ENCODE measurements at places on chromosomes 1 and 21.

DNA sequence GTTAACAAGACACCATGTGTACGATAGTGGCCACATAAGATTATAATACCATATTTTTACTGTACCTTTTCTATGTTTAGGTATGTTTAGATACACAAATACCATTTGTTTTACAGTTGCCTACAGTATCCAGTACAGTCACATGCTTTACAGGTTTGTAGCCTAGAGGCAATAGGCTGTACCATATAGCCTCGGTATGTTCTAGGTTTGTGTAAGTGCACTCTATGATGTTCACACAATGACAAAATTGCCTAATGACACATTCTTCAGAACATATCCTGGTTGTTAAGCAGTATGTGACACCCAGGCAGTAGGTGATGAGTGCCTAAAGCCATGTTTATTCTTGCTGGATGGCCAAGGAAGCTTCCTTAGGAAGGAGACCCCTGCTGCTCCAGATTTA, 111.8 kb downstream of the PAPPA2 start:
- DNase-seq, result no peak

- DNase-seq, result no peak
Observed at GRCh38 chr1:159700312-159700711, 14.1 kb downstream of the CRP start.

- DNase-seq, result no peak
Observed at GRCh38 chr1:30089024-30089430, 634.4 kb downstream of the MATN1 start.

- no peak for DNase-seq
Observed at GRCh38 chr1:156949127-156949526, 28.7 kb downstream of the LRRC71 start.

DNA sequence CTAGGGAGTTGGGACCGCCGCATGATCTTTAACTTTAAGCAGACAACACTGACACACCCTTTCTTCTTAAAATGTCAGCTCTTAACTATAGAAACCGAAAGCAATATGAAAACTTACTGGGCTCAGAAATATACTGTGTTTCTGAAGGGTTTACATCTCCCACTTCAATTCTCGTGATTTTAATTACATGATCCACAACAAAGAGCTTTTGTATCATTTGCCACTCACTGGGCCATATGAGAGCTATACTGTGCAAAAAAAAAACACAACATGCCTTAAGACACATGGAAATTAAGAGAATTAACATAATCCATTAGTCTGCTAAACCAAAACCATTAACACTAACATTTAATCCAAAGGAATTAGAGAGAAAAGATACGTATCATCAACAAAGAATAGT, 35.0 kb upstream of the RAP1GAP start:
- DNase-seq, result no peak

- no peak for DNase-seq
Observed at GRCh38 chr1:181133441-181133951, 45.0 kb downstream of the IER5 start.

DNA sequence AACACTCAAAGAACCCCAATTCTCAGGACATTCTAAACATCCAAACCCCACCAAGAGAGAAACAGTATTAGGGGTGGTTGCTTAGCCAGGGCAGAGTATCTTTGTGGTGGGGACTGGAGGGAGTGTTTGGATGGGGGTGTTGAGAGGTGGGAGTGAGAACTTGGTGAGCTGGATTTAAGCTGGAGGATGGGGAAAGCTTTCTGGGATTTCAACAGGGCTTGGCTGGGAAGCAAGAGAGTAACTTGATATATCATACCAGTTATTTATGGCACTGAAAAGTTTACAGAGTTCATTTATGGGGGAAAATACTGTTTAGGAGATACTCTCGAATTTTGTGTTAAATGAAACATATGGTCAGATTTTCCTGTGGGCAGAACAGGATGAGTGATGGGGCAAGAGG, 6.8 kb upstream of the CNIH3 start:
- DNase-seq, result no peak

DNA sequence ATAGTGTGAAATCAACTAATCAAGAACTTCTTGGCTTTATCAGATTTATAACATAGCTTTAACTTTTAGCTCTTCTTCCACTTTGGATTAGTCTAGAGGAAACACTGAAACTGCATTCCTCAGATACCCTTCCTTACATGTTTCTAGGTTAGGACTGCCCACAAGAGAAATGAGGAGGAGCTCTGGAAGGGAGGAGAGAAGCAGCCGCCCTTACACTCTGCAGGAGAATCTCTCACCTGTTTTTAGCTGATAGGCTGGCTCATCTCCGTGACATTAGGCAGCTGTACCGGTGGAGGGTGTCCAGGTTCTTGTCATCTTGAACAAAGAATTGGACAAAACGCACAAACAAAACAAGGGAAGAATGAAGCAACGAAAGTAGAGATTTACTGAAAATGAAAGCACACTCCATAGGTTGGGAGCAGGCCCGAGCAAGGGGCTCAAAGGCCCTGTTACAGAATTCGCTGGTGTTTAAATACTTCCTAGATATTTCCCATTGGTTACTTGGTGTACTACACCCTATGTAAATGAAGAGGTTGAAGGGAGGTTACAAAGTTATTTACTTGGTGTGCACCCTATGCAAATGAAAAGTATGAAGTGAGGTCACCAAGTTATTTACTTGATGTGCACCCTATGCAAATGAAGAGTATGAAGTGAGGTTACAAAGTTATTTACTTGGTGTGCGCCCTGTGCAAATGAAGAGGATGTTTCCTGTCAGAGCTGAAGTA, 524.9 kb upstream of the CHRM3 start:
- no peak for DNase-seq

- DNase-seq, result no peak
Observed at GRCh38 chr1:81340239-81340638, 460.5 kb upstream of the ADGRL2 start.

GRCh38 chr1:207234690-207235089, 86.8 kb upstream of the CD55 start:
- no peak for DNase-seq

DNA sequence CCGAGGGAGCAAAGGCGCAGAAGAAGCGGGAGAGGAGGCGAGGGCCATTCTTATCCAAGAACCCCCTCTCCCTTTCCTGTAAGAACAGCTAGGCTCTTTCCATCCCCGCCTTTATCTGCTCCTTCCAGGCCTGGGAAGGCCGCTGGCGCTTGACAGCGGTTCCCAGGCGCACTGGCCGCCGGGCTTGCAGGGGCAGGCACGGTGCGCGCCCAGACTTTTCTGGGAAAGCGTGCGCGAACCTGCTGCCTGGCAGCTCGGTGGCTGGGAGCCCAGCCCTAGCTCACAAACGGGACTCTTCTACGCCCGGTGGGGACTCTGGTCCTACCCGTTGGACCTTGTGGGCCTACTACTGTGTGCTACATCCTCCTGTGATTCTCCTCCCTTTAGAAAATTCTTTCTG, 8.8 kb upstream of the IFNLR1 start:
- no peak for DNase-seq

DNA sequence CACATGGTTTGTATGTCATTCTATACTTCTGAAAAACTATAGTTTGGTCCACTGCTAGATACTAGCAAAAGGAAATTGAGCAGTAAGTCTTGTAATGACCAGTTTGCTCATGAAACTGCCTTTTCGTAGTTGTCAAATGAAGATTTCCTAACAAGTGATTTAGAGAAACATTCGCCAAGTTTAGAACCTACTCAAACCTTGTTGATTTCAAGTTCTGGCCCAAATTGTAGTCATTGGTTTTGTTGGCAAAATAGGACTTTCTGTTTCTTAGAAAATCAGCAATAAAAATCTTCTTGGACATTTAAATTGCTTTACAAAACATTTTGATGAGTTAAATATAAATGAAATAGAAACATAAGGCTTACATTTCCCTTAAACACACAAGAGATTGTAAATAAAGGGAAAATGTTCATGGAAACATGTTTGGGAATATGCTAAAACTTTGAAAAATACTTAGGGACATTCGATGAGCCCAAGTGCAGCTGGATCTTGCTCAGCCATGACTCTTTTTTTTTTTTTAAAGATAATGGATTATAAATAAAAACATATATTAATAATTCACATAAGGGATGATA, 178.5 kb upstream of the LYPLAL1 start:
- no peak for DNase-seq
